ENCODE measurements at places on chromosomes 5 and 9. TPM values are rescaled to one million over a fixed set of nuclear protein-coding genes. Genes with fewer than 3 reads are reported as not detected.

C5orf52 gene
- not detected for total RNA-seq

SIT1 gene
- total RNA-seq, result not detected

SPINK5 gene
- not detected for total RNA-seq

SLIT3 gene
- total RNA-seq, result 26.4 TPM

ACOT12 gene
- 0.74 TPM for total RNA-seq

THOC3 gene
- total RNA-seq, result 70.8 TPM

F2RL1 gene
- 65.9 TPM for total RNA-seq

LVRN gene
- total RNA-seq, result 0.08 TPM

BAAT gene
- 0.08 TPM for total RNA-seq

C9orf153 gene
- total RNA-seq, result not detected

- DNase-seq, result no peak
Observed at GRCh38 chr5:35850967-35851680, 5.6 kb upstream of the IL7R start.

- DNase-seq, result no peak
Observed at GRCh38 chr9:109182940-109183798, 16.1 kb upstream of the FRRS1L start.

DNA sequence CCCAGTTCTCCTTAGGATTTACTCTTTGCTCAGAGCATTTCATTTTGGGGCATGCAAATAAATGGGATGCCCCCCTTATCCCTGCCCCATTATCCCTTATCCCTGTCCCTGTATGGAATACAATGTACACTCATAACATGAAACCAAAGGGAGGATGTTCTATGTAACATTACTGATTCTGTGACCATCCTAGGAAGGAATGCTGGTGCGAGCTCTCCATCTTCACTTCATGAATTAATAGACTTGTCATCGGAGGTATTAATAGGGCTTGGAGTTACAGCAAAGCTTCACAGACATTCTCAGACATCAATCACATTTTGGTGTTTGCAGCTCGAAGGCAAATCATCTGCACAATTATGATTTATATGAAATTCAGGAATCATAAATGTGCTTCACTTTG, 20.4 kb upstream of the PIK3R1 start:
- DNase-seq, result no peak

- no peak for DNase-seq
Observed at GRCh38 chr9:104963076-104963475, 35.1 kb upstream of the ABCA1 start.

- no peak for DNase-seq
Observed at GRCh38 chr9:92432972-92433548, 8.8 kb upstream of the OMD start.

DNA sequence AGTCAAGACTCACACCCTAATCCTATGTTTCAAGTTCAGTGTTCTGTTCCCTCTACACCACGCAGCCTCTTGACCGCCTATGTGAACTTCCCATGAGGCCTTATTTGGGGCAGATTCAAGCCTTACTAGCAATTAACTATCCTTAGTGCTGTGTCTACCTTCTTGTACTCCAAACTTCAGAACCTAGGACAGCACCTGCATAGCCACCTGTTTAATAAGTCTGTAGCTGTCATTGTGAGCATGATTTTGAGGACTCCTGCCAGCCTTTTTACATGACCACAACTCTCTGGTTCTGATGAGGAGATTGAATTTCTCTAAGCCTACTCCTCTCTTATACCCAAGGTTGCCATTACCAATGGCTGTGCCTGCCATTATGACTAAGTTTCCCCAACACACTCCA, 50.8 kb upstream of the PCSK1 start:
- no peak for DNase-seq

DNA sequence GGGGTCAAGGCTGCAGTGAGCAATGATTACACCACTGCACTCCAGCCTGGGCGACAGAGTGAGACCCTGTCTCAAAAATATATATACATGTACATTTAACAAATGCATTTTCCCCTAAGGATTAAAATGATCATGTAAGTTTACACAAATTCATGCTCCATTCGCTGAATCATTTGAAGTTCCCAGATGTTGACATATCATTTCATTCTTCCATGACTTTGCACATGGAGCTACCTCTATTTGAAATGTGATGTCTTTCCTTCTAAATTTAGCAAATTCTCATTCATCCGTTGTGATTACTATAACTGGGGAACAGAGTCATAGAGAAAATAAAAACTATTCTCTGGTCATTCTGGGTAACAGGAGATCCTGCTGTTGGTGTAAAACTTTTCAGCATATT, 10.6 kb downstream of the PTGER4 start:
- DNase-seq, result no peak

GRCh38 chr5:150485693-150486401, 22.1 kb upstream of the NDST1 start:
- DNase-seq, result no peak

DNA sequence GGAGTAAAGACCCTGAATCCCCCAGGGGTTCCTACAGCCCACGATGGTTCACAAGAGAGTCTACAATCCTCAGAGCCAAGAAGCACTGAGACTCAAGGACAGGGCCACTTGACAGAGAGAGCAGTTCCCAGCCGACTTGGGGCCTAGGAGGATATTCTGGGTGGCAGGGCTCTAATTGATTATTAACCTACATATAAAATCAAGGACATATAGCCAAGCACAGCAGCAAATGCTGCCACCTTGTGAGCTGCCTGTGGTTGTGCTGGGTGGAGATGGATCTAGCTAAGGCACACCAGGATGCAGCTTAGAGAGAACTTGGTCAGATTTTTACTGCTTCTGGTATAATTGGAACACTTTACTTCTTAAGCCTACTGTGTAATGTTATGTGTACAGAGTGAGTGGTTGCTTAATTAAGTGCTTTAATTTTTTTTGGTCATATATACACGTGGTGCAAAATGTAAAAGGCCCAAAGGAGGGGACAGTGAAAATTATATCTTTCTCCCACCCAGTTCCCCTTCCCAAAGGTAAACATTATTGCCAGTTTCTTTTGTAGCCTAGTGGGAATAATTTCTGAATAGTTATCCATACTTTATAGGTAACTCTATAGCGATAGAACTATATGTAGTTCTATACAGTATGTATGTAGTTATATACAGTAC, 78.8 kb downstream of the F2RL2 start:
- DNase-seq, result peak; percentile 8

GRCh38 chr9:38215465-38215864, 146.4 kb upstream of the SHB start:
- DNase-seq, result no peak

DNA sequence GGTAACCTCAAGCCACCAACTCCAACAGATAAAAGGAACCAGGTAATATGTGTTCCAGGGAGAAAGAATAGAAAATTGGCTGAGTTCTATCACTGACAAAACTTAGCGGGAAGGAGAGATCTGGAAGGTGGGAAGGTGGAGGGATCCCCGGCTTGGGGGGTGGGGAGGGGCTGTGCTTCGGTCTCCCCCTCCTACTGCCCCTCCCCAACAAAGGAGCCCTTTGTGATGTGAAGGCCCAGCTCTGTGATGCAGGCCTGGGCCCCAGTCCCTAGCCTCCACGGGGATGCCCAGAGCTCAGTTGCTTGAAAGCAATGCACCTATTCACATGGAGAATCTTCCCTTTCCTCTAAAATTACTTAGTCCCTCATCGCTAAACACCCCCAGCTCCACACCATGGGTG, 4.4 kb upstream of the ZNF484 start:
- DNase-seq, result no peak

GRCh38 chr5:158154226-158155005, 295.5 kb upstream of the CLINT1 start:
- no peak for DNase-seq

DNA sequence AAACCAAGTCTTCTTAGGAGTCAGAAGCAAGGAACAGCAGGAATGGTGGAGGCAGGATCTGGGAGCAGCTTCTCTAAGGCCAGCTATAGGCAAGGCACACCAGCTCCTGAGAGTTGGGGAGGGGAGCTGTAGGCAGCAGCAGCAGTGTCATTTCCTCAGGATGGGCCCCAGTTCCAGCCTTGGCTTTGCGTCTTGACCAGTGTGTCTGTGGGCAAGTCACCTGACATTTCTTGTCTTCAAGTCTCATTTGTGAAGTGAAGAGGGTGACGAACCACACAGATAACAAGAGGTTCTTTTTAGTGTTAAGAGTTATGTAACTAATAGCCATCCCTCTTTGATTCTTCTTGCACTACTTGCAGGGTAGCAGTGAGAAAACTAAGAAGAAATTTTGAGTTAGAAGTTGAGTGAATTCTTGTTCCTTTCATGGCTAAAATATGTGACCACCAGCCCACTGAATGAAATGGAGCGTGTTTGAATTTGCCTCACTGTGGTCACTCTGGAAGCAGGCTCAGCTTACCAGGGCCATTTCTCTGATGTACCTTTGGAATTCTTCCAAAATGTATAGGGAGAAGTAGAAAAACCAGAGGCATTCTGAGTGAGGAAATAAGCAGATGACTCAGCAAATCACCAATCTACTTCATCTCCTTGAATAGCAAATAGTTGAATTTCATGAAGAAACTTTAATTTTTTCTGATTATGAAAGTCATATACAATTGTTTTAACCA, 42.4 kb downstream of the RHOBTB3 start:
- DNase-seq, result no peak

DNA sequence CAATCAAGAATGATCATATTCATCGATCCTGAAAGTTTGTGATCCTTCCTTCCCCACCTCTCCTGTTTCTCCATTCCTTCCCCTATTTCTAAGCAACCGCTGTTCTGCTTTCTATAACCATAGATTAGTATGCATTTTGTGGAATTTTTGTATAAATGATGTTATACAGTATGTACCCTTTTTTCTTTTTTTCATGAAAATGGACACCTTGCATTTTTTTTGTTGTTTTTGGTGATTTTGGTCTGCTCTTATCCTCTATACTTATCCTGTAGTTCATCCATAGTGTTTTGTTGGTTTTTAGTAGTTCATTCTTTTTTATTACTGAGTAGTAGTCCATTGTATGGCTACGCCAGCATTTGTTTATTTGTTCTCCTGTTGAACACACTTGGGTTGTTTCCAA, 46.1 kb downstream of the SCGB3A1 start:
- no peak for DNase-seq

- no peak for DNase-seq
Observed at GRCh38 chr5:106833517-106833916, 837.2 kb downstream of the EFNA5 start.

GRCh38 chr9:98995971-98996504, 52.3 kb downstream of the COL15A1 start:
- DNase-seq, result no peak

- no peak for DNase-seq
Observed at GRCh38 chr9:92665836-92666235, 4.1 kb downstream of the IPPK start.

DNA sequence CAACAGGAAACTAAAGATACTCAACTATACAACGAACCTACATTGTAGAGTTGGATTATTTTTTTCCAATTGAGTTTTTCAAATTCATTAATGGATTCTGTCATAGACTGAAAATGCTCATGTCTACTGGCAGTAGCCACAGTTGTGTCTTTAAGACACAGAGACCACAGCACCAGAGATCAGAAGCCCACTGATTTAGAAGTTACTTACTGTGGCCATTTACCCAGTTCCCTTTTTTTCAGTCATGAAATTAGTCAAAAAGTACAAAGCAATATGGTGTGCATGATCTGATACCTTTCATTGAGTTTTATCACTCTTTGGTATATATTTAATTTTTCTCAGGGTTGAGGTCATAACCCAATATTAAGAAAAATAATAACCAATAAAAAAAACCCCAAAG, 1640.2 kb upstream of the WWC1 start:
- DNase-seq, result no peak

DNA sequence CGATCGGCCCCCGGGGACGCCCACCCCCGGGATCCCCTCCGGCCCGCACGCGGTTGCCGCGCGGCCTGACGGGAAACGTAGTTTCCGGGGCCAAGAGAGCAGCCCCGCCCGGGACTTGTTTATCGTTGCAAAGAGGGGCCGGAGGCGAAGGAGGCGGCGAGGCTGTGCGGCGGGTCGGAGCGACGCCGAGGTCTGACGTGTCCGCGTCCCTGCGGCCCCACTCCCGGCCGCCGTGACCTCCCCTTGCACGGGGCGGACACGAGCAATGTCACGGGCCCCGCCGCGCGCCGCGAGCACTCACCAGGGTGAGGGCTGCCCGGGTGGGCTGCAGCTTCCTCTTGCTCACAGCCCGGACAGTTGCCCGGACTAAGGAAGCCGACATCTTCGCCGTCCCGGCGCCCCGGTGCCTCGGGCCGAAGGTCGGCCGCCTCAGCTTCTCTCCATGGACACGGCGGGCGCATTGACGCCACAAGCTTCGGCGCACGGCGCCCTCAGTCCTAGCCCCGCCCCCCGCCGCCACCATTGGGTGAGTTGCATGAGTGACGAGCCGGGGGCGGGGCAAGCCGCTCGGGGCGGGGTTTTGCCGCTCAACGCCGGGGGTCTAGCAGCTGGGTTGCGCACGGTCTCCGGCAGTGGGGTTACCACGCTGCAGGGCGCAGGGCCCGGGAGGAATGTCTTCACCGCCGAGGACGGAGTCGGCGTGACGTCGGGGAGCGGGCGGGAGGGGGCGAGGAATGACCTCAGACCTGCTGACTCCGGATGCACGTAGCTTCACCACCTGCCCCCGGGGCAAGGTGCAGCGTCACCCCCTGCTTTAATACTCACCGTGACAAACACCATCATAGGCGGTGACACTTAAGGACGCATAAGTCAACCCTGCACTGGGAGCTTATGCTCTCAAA, at the start of gene ISCA1:
Gene ISCA1 (minus strand): TSS at position 462 of the 902 bp plus-strand sequence. CDS start 80 bp downstream, at position 382.
- DNase-seq, result no peak

DNA sequence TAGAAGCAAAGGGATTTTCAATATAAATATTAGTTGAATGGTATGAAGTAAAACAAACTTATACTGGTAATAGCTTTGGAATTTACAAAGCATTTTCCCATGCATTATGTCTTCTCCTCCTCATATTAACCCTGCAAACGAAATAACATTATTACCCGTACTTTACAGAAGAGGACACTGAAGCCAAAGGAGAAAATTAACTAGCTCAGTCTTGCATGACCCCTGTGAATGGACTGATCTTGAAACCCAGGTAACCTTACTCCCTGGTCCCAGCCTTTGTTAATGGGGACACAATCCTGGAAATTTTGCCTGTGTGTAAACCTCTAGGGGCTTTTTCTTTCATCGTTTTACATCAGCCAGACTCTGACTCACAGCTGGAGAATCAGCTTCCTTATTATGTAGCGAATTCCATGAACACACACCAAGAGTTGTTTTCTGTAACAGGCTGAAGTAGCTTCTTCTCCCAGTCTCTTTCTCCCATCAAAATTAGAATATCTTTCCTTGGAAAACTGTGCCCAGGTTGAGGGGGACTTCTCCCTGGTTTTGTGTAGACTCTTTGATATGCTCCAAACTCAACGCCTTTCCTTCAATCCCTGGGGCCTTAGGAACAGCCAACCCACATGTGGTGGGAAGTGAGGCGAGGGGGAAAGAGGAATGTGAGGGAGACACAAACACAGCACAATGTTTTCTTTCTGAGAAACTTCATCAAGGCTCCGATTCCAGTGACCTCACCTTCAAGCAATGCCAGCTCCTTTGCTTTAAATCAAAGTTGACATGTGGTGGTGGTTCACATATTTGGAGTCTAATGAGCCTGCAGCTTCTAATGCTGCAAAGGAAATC, 480.9 kb upstream of the PAPPA start:
- DNase-seq, result peak; percentile 57

GRCh38 chr5:132653716-132654115, 4.3 kb upstream of the IL13 start:
- no peak for DNase-seq

- DNase-seq, result no peak
Observed at GRCh38 chr9:86413971-86414880, 60.0 kb upstream of the TUT7 start.

GRCh38 chr5:103295871-103296270, 37.3 kb downstream of the MACIR start:
- DNase-seq, result no peak
